CD4-positive, CD25-positive, alpha-beta regulatory T cell (primary cell): ENCODE measurements at places on chromosomes 6 and 20. TPM values are rescaled to one million over a fixed set of nuclear protein-coding genes. Genes with fewer than 3 reads are reported as not detected.
A peak's percentile ranks its signal among the peaks of the same experiment; 100 is the strongest.

The KIAA1755 gene
- total RNA-seq = not detected

The CLIC5 gene
- 4.7 TPM for total RNA-seq

The EMILIN3 gene
- not detected for total RNA-seq

The TMEM244 gene
- 1.1 TPM for total RNA-seq

The TGM6 gene
- not detected for total RNA-seq

The LST1 gene
- total RNA-seq = 12.9 TPM

DNA sequence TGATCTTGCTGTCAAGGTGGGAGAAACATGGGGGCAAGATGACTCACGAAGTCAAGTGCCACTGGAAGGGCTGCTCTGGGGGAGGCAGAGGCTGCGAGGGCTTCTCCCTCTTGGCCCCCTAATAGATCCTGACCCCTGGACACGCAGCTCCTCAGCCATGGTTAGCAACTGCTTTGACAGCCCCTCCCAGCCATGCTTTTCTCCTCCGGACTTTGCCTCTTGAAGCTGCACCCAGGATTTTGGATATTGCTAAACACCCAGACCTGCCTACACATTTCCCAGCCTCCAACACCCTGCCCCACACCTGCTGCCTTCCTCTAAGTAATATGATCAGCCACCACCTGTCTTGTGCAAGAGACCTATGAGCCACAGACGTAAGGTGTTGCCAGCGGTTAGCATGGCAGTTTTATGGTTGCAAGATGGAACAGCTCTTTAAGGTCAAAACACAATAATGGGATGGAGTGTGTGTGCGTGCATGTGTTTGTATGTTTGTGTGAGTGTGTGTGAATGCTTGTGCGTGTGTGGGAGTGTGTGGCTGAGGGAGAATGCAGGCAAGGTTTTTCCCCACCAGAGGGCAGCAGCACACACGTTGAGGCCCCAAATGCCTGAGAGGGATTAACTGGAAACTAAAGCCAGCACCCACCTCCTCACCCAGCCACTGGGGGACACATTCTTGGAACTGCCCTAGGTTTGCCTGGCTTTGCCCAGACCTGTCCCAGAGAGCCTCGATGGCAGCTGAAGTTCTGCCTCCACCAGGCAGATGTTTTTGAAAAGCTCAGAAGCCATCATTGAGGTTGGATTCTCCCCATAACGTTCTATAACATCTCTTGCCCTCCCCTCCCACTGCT, 2.5 kb downstream of the IP6K3 start:
- peak; percentile 68 for DNase-seq

DNA sequence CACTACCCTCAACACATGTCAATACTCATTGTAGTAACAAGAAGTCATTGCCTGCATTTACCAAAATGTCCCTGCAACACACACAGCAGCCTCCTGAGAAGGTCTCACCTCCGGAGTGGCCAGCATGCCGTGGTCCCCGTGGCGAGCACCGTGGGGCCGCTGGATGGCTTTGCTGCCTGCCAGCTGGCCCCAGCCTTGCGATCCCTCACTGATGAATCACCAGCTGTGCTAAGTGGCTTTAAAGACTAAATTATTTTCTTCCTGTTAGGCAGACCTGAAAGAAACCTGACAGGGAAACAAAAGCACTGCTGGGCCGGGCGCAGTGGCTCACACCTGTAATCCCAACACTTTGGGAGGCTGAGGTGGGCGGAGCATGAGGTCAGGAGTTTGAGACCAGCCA, 306.7 kb downstream of the CDH4 start:
- no peak for DNase-seq

GRCh38 chr6:8982668-8983067, 547.3 kb upstream of the SLC35B3 start:
- no peak for DNase-seq

GRCh38 chr6:46927066-46927465, 5.3 kb upstream of the ADGRF5 start:
- DNase-seq = no peak

DNA sequence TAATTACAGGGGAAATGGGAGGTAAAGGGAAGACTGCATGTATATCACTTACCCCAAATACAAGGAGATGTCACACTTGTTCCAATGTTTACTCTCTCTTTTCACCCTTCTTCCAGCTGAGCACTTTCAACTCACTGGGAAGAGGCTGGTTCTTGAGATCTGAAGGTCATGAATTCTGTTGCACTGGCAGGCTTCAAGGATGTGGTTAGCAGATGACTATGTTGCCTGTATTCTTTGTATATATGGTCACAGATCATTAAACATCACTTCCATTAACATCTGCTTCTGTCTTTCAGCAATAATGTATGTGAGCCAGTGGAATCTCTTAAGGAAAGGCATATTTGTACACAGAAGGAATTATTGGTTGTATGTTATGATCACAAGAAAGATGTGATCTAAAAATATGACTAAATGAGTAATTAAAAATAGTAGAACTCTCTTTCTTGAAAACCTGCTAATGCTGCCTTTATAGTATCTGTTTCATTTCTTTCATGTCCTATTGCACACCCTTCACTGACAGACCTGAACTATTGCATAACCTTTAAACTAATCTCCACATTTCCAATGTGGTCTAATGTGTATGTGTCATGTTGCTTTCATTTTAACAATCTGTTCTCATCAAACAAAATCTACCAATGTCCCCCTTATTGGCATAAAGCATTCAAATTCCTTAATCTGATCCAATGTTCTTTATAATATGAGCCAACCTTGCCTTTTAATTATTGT, 131.4 kb upstream of the EPHA7 start:
- no peak for DNase-seq

DNA sequence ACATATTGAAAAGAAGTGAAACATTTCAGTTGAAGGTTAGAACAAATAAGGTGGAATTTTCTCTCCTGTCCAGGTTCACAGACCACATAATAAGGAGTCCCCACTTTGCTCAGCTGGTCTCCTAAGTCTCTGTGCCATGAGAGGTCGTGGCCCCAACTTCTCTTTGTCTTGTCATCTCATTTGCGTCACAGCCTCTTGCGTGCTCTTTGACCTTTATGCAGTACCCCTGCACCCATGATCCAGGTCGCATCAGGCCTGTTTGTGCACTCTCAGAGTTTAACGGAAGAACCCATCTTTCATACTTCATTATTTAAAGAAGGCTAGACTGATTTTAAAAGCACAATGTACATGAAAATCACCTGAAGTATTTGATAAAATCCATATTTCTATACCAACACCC, 110.4 kb upstream of the BMP2 start:
- no peak for DNase-seq

- no peak for DNase-seq
These were observed 38.6 kb downstream of the ZNF217 start for GRCh38 chr20:53555081-53555480.

DNA sequence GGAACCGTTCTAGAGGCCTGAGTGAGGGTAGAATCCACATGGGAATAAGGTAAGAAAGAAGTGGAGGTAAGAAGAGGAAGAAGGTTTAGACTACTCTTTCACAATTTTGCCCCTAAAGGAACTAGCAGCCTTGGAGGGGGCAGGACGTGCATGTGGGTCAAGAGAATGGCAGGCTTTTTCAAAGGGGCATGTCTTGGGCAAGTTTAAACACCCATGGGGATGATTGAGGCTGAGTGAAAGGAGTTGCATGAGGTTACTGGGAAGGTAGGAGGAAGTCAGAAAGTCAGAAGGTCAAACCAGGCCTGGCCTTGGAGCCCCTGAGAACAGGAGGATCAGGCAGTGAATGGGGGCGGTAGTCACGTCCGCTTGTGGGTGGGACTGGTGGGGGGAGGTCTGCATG, 10.2 kb downstream of the ADA start:
- no peak for DNase-seq

DNA sequence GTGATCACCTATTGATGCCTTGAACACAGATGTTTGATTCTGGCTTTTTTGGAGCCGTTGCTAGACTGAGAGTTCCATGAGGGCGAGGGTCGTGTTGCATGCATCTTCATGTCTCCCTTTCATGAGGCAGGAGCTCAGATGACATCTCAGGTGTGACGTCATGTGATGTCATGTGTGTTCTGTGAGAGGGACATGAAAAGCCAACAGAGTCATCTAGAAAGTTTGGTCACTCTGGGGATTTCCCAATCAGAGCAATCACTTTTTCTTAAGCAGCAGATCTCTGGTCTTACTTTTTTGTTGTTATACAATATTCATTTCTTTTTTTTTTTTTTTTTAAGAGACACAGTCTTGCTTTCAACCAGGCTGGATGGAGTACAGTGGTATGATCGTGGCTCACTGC, 411.8 kb downstream of the PREX1 start:
- no peak for DNase-seq

DNA sequence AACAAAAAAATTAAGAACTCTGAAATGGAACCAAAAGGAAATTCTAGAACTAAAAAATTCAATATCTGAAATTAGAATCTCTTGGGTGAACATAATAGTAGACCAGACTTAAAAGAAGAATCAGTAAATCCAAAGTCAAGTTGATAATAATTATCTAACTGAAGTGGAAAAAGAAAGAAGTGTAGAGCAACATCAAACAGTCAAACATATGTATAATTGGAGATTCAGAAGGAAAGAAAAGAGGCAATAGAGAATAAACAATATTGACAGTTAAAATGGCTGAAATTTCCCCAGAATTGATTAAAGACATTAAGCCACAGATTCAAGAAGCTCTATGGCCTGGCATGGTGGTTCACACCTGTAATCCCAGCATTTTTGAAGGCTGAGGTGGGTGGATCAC, 383.6 kb downstream of the PREX1 start:
- DNase-seq = no peak

- DNase-seq = no peak
These were observed 15.0 kb downstream of the TRAPPC3L start for GRCh38 chr6:116530436-116530835.

DNA sequence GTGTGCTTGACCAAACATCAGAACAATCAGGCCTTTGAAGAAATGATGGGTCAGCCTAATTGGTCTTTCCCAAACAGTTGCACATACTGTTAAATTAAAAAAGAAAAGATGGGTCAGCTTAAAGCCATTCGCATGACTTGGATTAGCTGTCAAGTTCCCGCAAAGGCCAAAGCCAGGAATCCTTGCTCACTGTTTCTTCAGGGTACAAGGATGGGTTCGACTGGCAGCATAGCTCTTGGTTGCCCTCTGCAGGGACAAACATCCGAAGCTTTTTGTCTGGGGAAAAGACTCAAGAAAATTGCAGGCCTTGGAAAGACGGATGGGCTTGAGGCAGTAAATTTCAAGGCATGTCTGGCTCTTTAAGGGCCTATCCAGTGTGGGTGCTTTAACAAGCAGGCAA, 168.0 kb downstream of the HDGFL1 start:
- DNase-seq = no peak

GRCh38 chr6:33590531-33591198, 10.6 kb upstream of the BAK1 start:
- no peak for DNase-seq
